ENCODE measurements at places on chromosomes 2 and 18.
A peak's percentile ranks its signal among the peaks of the same experiment; 100 is the strongest.

GRCh38 chr2:47271054-47272000 lies 116.2 kb upstream of the STPG4 start:
- no peak for DNase-seq

DNA sequence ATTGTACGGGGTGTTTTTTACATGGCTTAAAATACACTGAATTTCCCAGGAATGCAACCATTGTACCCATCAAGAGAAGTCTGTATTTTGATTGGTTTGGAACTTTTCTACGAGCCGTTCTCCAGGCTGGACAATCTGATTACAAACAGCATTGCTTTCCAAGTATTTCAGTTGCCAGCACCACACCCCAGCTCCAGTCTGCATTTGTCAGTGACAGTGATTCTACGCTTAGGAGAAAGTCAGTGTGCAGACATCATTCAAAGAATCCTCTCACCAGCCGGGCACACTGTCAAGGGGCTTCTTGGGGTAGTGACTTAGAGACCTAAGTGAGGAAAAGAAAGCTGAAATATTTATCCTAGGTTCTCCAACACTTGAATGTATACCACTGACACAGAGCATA lies 194.1 kb downstream of the ANAPC1 start:
- DNase-seq = no peak

- no peak for DNase-seq
Measured at GRCh38 chr2:29619689-29620088, 301.7 kb downstream of the ALK start.

- no peak for DNase-seq
Measured at GRCh38 chr2:28362991-28363521, 29.6 kb upstream of the FOSL2 start.

DNA sequence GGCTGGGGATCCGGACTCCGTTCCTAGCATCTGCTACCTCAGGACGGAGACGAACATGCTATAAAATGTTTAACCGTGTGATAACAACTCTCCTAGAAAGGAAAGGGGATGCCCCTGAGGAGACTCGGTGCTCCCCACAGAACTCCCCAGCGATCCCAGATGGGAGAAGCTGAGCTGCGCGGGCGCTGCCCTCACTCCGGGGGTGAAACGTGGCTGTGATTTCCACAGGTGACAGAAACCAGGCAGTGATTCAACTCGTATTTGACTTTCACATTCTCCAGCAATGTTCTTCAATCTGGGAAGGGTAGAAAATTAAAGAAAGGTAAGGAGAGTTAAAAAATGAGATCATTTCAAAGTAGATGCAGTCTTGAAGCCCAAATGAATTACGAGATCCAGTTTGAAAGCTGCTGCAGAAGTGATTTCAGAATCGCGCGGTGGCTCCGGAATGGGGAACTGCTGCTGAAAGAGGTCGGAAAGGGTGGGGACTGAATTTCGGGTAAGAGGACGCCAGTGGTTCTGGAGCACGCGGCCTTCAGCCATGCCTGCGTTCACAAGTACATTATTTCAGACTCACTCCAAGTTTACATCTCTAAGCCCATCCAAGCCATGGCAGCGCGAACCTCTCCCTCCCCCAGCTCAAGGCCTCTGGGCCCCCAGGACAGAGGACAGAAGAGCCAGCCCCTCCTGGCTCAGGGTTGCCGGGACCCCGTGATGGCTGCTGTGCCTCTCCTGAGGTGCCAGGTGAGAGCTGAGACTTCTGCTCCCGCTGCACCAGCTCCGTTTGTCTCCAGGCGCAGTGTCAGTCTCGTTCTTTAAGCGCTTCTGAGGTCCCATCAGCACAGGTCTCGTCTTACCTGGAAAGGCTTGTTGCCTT lies 39.5 kb downstream of the ADNP2 start:
- no peak for DNase-seq

DNA sequence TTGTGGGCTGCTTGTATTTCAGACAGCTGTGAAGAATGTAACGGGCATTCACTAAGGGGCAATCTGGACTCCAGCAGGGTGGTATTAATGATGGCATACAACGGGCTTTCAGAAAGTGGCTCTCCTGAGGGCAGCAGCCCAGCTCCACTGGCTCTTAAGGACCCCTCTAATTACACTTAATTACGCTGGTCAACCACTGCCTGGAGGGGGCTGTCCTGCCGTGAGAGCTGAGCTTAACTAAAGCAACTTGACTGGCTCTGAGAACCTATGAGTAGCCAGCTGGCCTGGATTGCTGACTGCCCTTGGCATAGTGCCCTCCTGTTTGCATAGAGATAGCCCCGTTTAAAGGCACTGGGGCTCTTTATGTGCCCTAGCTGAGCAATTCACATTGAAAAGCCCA lies 3.8 kb downstream of the LIPG start:
- no peak for DNase-seq

DNA sequence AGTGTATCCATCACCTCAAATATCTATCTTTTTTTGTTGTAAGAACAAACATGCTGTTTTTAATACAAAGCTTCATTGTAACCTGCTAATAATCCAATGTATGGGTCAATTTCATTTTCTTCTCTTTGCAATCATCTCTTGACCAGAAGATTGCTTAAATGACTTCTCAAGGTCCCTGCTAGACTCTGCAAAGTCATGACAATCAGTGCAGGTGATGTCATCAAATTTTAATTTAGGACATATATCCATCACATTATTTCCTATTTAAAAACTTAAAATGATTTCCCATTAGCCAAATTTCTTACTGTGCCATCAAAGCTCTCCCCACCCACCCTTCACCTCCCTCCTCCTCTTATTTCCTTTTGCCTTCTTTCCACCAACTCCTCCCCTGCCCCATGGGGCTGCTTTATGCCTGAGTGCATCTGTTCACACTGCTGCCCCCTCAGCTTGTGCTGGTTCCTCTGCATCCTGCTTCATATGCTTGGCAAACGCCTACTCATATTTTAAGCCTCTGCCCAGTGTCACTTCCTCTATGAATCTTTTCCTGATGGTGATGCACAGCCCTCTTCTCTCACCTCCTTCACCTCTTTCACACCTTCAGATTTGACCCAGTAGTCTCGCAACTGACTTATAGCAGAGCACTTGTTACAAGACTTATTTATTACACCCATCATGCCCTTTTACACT lies 20.3 kb downstream of the PLEK start:
- DNase-seq = peak; percentile 59

GRCh38 chr18:76208678-76209306 lies 286.2 kb downstream of the ZNF516 start:
- no peak for DNase-seq

DNA sequence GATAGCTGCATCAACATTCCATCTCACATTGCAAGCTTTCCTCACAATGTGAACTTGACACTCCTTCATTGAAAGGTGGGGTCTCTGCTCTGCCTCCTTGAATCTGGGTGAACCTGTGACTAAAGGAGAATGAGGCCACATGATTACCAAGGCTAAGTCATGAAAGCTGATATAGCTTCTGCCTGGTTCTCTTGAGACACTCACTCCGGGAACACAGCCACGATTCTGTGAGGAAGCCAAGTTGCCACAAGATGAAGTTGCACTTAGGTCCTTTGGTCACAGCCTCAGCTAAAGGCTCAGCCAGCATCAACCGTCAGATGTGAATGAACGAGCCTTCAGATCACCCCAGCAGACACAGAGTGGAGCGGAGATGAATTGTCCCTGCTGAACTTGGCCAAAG lies 94.7 kb upstream of the FAM136A start:
- no peak for DNase-seq

DNA sequence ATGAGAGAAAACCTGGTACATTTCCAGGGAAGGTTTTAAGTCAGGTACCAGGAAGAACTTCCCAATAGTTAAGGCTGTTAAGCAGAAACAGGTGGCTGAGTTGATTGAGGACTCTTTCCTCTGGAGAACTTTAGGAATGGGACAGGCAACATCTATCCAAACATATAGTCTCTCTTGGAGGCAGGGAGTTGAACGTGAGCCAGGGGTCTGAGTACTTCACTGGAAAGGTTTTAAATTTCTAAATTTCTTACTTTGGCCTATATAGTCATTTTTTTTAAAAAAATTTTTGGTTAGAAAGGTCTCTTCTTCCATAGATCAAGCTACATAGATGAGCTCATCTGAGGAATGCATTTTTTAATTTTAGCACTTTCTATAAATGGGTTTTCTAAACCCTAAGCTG lies 261.4 kb upstream of the TCF4 start:
- DNase-seq = no peak

- DNase-seq = peak; percentile 42
Measured at GRCh38 chr2:105770149-105770548, 25.4 kb downstream of the NCK2 start.

- peak; percentile 79 for DNase-seq
Measured at GRCh38 chr2:241637018-241637794, at the start of the genes ATG4B and THAP4. Gene ATG4B, plus strand, starts transcription at chr2:241637693. Its CDS starts 22 bp downstream, at chr2:241637715. Gene THAP4, minus strand, starts transcription at chr2:241637158. Its CDS starts 141 bp downstream, at chr2:241637017.

- DNase-seq = no peak
Measured at GRCh38 chr18:37965572-37965970, 400.0 kb upstream of the CELF4 start.

GRCh38 chr2:37500031-37500430 lies 155.6 kb downstream of the QPCT start:
- no peak for DNase-seq

DNA sequence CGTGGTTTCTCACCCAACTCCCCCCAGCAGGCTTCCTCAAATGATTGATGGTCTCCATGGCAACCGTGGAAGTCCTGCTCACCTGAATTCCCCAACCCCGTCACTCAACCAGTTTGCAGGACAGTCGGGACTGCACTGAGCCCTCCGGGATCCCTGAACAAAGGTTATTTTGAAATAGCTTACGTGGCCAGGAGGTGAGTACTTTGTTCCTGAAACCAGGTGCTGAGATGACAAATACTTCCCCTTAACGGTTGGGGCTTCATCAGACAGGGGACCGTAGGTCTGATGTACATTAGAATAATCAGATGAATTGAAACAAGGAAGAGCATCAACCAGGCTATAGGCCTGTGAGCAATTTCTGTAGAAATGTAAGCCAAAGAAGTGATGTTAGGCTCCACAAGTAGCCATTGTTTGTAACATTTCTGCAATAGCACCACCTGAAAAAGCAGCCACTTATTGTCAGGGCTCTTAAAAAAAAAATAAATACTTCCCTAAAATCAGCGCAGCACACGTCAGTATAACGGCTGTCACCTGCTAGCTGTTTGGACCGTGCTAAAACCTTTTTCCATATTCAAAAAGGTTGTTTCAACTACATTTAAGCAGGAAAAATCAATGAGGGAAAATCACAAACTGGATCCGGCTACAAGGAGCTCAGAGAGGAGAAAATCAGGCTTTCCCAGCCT lies 206.4 kb upstream of the ID2 start:
- peak; percentile 67 for DNase-seq

DNA sequence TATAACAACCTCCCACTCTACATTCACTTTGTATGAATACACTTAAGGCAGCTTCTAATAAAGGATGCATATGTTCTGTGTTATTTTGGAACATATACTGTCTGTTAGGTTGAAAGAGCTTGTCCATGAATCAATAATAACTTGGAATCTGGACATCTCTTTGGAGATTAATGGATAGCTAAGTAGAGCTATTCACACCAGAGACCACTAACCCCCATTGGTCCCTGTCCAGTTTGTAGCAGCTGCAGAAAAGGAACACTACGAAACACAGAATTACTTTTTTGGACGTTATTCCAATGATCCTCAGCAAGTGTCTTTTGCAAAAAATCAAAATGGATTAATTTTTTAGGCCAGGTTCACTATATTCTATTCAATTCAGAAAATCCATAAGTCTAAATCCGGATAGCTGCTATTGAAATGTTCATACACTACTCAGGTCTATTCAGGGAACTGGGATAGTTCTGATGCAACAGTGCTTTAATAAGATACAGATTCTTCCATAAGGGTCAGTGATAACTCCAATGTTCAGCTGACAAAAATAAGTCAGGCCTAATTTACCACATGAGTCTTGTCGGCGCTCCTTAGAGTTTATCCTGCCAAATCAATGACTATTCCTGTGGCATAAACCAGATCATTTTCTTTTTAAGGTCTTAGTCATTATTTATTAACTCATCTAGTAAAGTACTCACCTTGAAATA lies 44.2 kb downstream of the NRXN1 start:
- DNase-seq = no peak

DNA sequence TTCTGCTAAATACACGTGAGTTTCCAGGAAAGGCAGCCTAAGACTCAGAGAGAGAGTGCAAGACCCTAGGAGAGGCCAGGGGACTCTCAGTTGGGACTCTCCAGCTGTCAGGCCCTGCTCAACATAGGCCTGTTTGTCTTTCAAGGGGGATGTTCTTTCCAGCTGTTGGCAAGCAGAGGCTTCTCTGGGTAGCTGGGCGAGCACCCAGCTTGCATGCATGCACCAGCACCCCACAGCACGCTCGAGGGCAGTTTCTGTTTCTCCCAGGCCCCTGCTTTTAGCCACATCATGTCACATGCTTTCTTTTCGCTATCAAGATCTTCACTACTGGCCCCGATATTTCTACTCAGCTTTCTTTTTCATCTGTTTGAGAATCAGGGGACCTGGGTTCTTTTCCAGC lies 479.3 kb upstream of the HS6ST1 start:
- no peak for DNase-seq

GRCh38 chr18:8339952-8340351 lies 269.3 kb upstream of the RAB12 start:
- no peak for DNase-seq

DNA sequence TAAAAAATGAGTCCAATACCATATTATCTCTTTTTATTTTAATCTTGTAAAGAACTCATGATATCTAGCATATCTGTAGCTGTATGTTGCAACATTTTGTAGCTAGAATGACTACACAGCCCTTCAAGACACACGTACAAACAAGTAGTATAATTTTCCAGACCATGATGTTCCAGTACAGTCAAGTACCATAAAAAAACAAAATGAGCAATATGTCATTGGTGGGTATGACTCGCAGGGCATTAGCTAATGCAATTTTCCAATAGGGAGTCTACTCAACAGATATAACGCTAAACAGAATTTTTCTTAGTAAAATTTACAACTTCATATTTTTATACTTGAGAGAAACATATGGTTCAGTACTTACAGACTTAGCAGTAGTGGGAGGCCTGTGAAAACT lies 53.6 kb upstream of the UGP2 start:
- no peak for DNase-seq

DNA sequence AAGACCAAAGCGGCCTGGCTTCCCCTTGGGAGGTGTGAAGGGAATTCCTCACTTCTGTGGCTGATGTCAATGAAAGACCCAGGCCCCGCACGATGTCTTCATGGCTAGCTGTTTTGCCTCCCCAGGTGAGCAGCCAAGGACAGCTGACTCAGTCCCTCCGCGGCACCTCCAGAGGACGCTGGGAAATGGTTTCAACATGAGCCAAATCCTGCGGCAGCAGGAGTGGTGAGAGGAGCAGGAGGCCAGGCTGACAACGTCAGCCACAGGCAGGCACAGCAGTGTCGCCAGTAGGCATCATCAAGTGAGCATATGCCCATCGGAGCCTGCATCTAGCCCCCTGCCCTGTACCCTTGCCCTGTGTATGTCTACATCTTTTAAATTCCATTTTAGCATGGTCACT lies 156.4 kb upstream of the RAB6C start:
- DNase-seq = no peak

- no peak for DNase-seq
Measured at GRCh38 chr2:46878886-46879285, 36.7 kb downstream of the MCFD2 start.

All from natural killer cell (primary cell).